NCI-H2171 (cell line): ENCODE measurements at places on chromosomes 4 and X.

- no peak for DNase-seq
Observed at GRCh38 chr4:94470132-94470531, 18.4 kb downstream of the PDLIM5 start.

GRCh38 chr4:34372815-34373214 lies 1871.5 kb downstream of the ARAP2 start:
- no peak for DNase-seq

- no peak for DNase-seq
Observed at GRCh38 chr4:40546969-40547788, 82.5 kb downstream of the RBM47 start.

GRCh38 chr4:212438-213188 lies 88.3 kb downstream of the ZNF718 start:
- no peak for DNase-seq

- no peak for DNase-seq
Observed at GRCh38 chrX:147675819-147676218, 235.9 kb upstream of the FMR1 start.

DNA sequence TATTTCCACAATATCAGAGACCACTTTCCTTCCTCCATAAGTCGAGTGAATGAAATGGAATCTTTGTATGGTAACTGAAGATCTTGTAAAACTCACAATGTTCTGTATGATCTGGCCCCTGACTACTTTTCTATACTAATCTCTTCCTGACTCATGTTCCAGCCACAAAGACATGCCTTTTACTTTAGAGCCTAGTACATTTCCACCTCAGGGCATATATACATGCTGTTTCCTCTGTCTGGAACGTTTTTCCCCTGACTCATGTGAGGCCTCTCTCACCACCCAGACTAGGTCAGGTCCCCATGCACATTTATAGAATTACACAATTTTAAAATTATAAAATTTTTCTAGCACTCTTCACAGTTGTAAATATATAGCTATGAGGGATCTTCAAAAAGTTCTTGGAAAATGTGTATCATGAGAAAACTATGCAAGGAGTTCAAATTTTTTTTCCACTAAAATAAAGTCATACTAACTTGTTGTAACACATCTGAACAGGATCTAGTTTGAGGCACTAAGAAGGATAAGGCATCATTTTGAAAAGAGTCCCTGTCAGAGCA lies 208.8 kb downstream of the SH2D1A start:
- DNase-seq: no peak

- no peak for DNase-seq
Observed at GRCh38 chr4:6239968-6240367, 29.7 kb upstream of the WFS1 start.

DNA sequence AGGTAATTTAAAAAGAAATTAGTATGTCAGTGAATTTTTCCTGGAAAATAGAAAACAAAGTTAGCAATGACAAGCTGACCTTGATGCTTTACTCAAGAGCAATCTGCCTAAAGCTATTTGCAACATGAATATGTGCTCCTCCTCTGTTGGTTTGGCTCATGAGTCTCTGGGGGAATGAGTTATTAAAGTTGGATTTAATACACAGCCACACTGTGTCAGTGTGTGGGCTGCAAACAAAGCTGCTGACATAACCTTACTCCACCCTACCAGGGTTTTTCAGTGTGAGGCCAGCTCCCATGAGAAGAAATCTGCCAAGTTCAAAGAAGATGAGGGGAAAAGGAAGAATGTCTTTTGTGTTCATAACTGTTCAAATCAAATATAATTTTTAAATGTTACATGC lies 280.5 kb downstream of the TLL1 start:
- DNase-seq: no peak

DNA sequence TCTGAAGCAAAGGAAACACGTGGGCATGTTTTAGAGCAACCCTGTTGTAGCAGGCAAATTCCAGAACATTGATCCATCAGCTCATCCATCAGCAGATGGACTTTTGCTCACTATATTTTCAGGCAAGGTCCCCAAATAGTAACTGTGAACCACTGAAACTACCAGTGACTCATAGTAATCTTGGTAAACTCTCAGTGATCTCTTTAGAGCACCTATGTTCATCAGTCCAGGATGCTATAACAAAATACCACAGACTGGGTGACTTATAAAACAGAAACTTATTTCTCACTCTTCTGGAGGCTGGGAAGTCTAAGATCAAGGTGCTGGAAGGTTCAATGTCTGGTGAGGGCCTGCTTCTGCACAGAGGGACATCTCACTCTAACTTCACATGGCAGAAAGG lies 28.9 kb upstream of the BTC start:
- DNase-seq: no peak

- no peak for DNase-seq
Observed at GRCh38 chr4:109982521-109982920, 69.8 kb downstream of the EGF start.

- DNase-seq: no peak
Observed at GRCh38 chr4:156191044-156191781, 237.5 kb upstream of the CTSO start.

GRCh38 chrX:9456250-9457074 lies 8.4 kb upstream of the TBL1X start:
- DNase-seq: no peak

DNA sequence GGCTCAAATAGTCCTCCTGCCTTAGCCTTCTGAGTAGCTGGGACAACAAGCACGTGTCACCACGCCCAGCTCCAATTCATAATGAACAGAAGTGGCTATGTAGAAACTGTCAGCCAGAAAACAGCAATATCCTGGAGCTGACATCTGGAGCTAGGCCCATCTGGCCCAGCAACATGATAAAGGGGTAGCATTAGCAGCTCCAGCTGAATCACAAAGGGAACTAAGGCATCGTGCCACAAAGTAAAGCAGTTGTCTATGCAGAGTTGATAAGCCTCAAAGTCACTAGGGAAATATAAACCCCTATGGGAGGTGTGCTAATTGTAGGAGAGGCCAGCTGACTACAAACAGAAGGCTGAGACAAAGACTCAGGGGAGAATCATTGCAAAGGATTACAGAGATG lies 270.5 kb upstream of the GPC4 start:
- DNase-seq: peak; percentile 82

DNA sequence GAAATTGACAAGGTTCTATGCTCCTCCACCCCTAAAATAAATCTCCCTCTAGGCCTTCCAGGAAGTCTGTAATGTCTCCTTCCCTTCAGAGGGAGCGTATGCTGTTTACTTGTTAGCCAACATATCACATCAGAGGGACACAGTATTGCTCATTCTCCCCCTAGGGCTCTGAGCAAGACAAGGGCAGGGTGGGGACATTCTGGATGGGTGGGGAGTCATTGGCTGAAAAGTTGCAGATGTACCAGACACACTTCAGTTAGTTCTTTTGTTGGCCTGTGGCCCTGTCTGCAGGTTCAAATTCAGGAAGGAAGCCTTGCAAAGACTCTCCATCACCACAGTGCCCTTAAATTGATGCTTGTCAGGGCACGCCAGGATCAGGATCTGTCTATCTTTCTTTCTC lies 106.3 kb upstream of the TEX13D start:
- DNase-seq: no peak

- DNase-seq: no peak
Observed at GRCh38 chrX:54067766-54068165, 23.5 kb upstream of the PHF8 start.

- no peak for DNase-seq
Observed at GRCh38 chr4:177235026-177235425, 74.6 kb upstream of the NEIL3 start.

- DNase-seq: no peak
Observed at GRCh38 chr4:14025111-14025510, 397.6 kb upstream of the BOD1L1 start.

GRCh38 chr4:173535165-173535902 lies 5.3 kb upstream of the HAND2 start:
- no peak for DNase-seq

DNA sequence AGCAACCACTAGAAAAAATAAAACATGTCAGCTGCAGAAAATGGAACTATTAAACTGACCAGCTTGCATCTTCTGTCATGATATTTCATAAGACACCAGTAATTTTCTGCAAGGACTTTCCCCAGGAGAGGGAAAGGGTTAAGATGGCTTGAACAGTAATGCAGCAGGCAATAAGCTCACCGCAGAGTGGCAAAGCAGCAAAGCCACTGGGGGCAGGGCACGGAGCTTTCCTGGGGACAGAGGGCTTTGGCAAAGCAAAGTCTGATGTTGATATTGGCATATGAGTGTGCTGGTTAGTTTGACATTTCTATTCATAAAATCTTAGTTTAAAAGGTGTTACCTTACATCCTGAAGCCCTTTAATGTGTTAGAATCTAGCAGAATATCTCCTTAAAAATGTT lies 55.1 kb upstream of the NAP1L5 start:
- DNase-seq: no peak

DNA sequence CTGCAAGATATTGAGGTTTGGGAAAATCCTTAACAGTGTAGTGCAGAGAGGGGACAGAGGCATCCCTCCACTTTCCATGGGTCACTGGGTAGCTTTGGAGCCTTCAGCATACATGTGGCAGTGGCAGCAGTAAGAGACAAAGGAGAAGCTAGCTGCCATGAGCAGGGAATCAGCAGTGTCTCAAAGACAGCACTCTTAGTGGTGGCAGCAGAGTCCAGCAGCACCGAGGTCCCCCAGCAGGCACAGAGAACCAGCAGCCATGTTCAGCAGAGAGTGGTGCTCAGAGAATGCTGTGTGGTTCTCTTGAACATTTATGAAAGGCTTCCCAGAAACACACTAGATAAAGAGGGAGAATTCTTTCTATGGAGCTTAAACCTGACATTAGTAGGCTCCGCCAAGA lies 308.5 kb downstream of the CENPC start:
- DNase-seq: no peak

- DNase-seq: no peak
Observed at GRCh38 chr4:89114100-89114499, 2.8 kb downstream of the TIGD2 start.

- DNase-seq: no peak
Observed at GRCh38 chr4:182231496-182231895, 11.7 kb upstream of the TENM3 start.

- DNase-seq: peak; percentile 8
Observed at GRCh38 chr4:101345596-101346350, 1.6 kb downstream of the PPP3CA start.

GRCh38 chr4:95084584-95084983 lies 326.8 kb downstream of the BMPR1B start:
- DNase-seq: no peak

- DNase-seq: no peak
Observed at GRCh38 chr4:84442778-84443177, 56.3 kb downstream of the NKX6-1 start.

DNA sequence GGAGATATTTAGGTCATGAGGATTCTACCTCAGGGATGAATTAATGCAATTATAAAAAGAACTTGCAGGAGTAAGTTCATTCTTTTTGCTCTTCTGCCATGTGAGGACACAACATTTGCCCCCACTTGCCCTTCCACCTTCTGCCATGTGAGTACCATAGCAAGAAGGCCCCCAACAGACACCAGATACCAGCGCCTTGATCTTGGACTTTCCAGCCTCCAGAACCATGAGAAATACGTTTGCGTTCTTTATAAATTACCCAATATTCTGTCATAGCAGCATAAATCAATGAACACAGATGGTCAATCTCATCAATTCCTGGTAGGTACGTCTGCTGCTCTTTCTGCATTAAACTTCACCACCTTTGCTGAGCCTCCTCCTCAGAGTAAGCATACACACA lies 5.7 kb upstream of the SEPSECS start:
- DNase-seq: no peak

- DNase-seq: no peak
Observed at GRCh38 chr4:99625369-99625768, 32.3 kb downstream of the C4orf54 start.

- DNase-seq: peak; percentile 10
Observed at GRCh38 chrX:70452143-70452733, 7.6 kb downstream of the DLG3 start.

DNA sequence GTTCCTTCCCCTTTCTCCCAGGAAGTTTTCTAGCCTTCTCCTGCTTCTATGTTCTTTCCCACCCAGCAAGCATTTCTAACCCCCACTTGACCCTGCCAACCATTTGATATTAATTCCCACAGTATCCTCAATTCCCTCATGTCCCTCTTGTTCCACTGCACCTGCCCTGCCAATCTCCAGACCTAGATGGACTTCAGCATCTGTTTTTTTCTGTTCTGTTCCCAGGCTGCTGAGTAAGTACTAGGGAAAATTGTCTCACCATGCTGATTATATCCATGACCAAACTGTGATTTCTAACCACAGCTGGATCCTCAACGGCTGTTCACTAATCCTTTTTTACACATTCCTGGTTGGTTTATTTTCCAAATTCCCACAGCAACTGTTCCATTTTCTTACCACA lies 37.7 kb downstream of the CLCN5 start:
- DNase-seq: no peak

- no peak for DNase-seq
Observed at GRCh38 chr4:26531491-26532116, 41.3 kb upstream of the CCKAR start.

DNA sequence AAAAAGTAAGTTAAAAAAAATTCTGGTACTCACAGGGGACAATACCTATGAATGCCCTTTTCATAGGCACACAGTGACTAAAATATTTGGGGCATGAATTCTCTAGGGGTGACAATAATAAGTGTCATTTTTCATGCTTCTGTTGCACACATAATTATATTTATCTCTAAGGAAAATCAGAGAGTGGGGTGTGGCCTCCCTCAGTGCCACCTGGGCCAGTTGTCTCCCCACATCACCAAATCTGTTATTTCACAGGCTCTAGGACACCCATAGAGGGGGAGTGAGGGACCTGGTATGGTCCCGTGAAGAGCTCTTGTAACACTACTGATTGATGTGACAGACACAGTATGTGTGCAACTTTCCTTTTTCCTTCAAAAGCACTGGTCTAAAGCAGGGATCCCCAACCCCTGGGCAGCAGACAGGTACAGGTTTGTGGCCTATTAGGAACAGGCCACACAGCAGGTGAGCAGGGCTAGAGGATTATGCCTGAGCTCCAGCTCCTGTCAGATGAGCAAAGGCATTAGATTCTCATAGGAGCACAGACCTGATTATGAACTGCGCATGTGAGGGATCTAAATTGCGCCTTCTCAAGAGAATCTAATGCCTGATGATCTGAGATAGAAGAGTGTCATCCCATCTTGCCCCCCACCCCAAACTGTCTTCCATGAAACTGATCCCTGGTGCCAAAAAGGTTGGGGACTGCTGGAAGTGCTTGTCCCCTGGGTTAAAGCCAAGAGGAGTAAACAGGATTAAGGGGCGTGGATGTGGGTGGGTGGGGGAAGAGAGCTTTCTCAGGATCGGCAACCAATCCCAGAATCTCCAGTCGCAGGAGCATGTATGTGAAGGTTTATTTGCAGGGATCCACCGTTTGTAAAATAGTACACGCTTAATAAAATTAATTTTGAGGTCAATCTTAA lies 856 bp downstream of the SLC9B1 start:
- peak; percentile 0 for DNase-seq
